Heart left ventricle (tissue), 16 donors: ENCODE measurements at places on chromosomes 12 and 14. TPM values are rescaled to one million over a fixed set of nuclear protein-coding genes. Genes with fewer than 3 reads are reported as not detected.

VRTN gene
- not detected for total RNA-seq

SIX4 gene
- 2.9 TPM for total RNA-seq

GRCh38 chr12:104609445-104609844 is 152.7 kb downstream of the CHST11 start:
- no peaks in the 10 kb centered on the region for H3K27me3 ChIP-seq
- DNase-seq: no peak
- H3K36me3 ChIP-seq: no peaks in the 10 kb centered on the region
- H3K4me1 ChIP-seq: peaks cover 11% of the 10 kb centered on the region

DNA sequence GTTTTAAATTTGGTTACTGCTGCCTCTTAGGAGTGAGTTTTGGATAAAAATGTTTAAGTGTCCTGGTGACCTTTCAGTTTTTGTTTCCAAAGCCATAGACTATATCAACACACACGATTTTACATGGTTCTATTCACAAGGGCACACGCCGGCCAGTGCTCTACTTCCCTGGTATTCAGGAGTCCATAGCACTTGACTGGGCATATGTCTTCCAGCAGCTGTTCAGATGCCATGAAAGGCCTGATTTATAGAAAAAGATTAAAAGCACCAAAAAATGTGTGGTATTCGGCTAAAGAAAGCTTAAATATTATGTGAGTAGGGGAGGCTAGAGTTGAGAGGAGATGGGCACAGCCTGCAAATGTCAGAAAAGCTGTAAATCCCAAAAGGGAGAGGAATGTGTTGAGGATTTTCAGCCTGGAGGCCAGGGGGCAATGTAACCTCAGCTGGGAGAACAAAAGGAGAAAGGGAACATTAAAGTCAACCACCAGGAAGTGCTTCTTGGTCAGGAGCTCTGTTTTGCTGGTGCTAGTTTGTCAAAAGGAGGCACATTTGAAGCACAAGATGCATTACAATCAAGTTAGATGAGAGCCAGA is 478.4 kb downstream of the RAD51B start:
- peak overlapping the region; percentile 21 for H3K27ac ChIP-seq
- H3K27me3 ChIP-seq: no peaks in the 10 kb centered on the region
- no peaks in the 10 kb centered on the region for H3K36me3 ChIP-seq
- no peak for DNase-seq

- no peaks in the 10 kb centered on the region for H3K27me3 ChIP-seq
- peaks cover 10% of the 10 kb centered on the region for H3K4me1 ChIP-seq
- no peaks in the 10 kb centered on the region for H3K36me3 ChIP-seq
- H3K27ac ChIP-seq: no peak overlapping the region
These were observed 78.3 kb downstream of the LGMN start for GRCh38 chr14:92670160-92670559.
